ENCODE measurements at places on chromosomes 6 and 20.

DNA sequence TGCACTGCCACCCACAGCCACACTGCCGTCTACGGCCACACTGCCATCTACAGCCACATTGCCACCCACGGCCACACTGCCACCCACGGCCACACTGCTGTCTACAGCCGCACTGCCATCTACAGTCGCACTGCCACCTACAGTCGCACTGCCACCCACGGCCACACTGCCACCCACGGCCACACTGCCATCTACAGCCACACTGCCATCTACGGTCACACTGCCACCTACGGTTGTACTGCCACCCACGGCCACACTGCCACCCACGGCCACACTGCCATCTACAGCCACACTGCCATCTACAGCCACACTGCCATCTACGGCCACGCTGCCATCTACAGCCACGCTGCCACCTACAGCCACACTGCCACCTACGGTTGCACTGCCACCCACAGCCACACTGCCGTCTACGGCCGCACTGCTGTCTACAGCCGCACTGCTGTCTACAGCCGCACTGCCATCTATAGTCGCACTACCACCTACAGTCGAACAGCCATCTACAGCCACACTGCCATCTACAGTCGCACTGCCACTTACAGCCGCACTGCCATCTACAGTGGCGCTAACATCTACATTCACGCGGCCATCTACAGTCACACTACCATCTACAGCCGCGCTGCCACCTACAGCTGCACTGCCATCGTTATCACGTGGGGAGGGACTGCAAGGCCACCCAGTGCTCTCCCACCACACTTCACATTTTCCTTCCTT, 154.6 kb upstream of the AFDN start:
- DNase-seq, result no peak

- DNase-seq, result no peak
Measured at GRCh38 chr6:150267686-150268561, 100.9 kb upstream of the IYD start.

GRCh38 chr6:132314432-132314831, 86.8 kb downstream of the MOXD1 start:
- DNase-seq, result no peak

- no peak for DNase-seq
Measured at GRCh38 chr20:46356195-46357029, 48.1 kb upstream of the CDH22 start.

DNA sequence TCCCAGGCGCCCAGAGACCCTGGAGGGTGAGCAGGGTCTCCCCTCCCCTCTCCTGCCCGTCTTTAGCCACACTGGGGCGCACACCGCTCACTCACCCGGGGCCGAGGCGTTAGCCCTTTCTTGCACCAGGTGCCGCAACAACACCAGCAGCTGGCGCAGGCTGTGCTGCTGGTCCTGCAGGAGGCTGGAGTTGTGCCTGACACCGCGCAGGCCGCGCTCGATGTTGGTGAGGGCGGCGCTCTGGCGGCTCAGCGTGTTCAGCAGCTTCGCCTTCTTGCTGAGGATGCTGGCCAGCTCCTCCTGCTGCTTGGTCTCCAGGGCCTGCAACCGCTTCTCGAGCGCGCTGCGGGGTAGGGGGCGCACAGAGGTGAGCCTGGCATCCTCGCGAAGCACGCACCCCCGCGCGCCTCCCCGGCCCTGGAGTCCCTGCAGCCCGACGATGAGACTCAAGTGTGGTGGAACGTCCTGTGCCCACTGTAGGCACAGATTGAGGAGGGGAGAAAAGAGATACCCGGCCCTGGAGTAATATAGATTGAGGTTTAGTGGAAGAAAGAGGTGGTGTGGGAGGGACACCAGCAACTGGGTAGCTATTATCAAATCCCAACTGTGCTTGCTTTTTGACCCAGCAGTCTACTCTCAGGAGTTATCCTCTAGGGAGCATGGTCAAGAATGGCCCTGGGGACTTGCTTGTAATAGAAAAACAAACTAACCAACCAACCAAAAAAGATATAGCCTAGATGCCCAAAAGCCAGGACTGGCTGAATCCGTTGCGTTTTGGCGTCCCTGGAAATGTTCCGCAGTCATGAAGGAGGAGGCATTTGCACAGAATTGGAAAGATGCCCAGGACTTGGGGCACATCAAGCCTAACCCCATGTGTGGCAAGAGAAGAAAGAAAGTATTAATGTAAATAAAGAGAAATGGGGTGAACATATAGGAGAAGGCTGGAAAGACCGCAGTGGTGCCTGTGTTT, 30.9 kb downstream of the ANGPT4 start:
- DNase-seq, result no peak

- no peak for DNase-seq
Measured at GRCh38 chr6:90375681-90376439, 79.2 kb upstream of the BACH2 start.

GRCh38 chr6:42221546-42221945, 3.9 kb upstream of the MRPS10 start:
- DNase-seq, result no peak

DNA sequence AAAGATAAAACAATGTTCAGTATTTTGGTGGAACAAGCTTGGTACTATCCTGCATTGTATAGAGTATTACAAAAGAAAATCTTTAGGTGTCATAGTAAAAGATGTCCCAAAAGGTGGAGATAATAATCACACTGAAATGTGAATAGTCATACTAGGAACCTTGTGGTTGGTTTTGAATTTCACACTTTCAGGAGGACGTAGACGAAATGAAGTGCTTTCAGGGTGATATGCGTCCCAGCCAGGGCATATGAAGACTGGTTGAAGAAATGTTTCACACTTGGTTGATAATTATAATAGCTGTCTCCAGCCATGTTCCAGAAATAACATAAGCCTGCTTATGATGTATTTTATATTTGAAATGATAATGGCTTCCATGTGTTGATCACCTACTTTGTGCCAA, 60.4 kb downstream of the SCAND1 start:
- DNase-seq, result no peak

- DNase-seq, result no peak
Measured at GRCh38 chr6:22411376-22412105, 114.7 kb upstream of the PRL start.

GRCh38 chr20:31322504-31322903, 14.1 kb upstream of the DEFB116 start:
- no peak for DNase-seq

GRCh38 chr6:132400883-132401617, at the start of gene MOXD1:
TSS of gene MOXD1 (minus strand) at chr6:132401475. CDS start at chr6:132401426, 49 bp downstream.
- no peak for DNase-seq

GRCh38 chr6:132937466-132937906, 123.1 kb downstream of the RPS12 start:
- DNase-seq, result no peak

DNA sequence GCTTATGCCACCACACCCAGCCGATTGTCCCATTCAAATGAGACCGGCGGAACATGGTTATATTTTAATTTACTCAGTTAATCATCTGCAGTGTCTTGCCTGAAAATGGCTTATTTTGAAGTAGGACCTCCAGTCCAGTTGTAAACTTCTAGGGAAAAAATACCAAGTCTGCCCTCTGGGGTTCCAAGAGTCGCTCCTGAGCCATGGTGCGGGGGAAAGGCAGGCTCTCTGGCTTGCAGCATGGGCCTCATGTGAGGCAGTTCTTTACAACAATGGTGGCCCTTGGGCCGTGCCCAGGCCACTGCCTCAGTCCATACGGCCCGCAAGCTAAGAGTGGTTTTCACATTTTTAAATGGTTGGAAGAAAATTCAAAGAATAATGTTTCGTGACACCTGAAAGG, 62.7 kb upstream of the XRN2 start:
- no peak for DNase-seq

- no peak for DNase-seq
Measured at GRCh38 chr6:90021711-90022110, 127.4 kb downstream of the GJA10 start.

DNA sequence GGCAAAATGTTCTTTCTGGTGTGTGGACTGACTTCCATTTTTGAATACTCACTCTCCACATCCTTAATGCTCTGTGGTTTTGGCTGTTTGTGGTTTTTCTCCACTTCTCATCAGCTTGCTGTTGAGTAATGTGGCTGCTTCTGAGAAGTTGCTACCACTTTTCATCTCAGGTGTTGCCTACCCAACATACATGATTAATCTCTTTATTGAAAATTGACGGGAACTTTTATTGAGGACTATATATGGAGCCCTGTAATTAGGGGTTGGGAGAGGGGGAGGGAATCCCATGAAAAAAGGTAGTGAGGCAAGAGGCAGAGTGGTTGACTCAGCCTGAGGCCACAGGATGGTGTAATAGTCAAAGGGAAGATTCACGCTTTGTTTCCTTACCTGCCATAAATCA, 17.6 kb downstream of the IL22RA2 start:
- no peak for DNase-seq

DNA sequence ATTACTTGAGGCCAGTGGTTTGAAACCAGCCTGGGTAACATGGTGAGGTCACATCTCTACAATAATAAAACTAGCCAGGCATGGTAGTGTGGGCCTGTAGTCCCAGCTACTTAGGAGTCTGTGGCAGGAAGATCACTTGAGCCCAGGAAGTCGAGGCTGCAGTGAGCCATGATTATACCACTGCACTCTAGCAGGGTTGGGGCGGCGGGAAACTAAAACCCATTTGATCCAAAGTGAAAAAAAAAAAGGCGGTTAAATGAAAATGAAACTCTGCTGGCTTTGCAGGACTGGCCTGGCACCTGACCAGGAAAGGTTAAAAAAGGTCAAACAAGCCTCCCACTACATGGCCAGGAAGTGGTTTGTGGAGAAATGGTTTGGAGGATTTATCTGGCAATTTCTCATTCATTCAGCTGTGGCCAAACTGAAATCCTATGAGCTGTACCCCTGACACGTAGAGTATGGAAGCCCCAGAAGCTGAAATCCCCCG, 36.6 kb downstream of the MTRES1 start:
- no peak for DNase-seq

DNA sequence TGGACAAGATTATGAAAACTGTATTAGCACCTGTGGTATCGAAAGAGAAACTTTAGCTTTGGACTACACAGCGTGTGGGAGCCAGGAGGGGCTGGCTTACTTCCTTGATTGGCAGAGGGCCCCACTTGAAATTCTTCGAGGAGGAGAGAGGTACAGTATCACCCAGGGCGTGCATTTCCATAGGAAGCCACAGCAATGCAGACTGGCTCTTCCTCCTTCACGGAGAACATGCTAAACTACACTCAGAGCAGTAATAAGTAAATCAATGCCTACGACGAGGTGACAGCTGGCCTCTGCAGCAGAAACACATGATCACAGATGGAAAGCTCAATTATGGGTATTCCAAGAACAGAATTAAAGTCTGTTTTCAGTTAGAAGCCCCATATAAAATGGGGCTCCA, 44.2 kb downstream of the MYLK4 start:
- no peak for DNase-seq

DNA sequence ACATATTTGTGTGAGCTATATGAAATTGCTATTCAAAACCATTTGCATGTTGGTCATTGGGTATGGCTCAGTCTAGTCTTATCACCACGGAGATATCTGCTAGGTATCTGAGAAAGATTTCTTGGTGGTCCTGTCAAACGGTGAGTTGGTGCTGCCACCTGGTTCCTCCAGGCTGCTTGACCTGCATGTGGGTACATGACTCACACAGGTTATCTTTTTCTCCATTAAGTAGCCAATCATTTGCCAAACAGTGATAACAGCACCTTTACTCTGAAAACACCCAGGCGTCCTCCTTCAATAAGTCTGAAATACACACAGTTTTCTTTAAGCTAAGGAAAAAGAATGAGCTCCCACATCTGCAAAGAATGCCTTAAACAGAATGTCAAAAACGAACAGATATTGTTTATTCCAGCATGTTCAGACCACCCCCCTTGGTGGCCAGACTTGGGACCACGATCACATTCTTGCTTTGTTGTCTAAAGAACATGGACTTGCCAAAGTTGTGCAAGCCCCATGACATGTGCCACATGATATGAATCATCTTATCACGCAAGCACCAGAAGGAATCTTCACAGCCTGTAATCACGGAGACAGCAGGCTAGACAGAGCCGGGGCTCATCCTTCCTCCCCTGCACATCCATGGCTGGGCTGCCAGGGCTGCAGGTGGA, 200.7 kb upstream of the THBS2 start:
- DNase-seq, result no peak

DNA sequence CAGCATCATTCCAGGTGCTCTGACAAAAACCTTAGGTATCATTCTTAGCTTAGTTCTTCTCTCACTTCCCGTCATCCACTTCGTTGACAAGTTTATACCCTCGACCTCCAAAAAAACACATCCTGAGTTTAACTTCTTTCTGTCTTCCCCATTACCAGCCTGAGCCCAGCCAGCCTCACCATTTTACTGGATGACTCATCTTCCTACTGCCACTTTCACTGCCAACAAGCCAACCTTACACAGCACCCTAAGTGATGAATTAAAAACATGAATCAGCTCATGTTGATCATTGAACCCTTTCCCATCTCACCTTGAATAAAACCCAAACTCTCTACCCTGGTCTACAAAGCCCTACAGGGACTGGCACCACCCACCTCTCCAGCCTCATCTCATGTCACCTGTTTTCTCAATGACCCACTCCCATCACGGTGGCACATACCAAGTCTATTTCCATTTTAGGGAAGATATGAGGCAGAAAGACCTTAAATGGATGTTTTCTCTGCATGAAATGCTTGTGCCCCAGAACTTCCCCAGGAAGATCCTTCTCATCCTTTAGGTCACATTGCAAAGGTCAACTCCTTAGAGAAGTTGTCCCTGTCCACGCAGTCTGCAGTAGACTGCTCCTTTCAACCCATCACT, 9.9 kb upstream of the UST start:
- DNase-seq, result no peak

DNA sequence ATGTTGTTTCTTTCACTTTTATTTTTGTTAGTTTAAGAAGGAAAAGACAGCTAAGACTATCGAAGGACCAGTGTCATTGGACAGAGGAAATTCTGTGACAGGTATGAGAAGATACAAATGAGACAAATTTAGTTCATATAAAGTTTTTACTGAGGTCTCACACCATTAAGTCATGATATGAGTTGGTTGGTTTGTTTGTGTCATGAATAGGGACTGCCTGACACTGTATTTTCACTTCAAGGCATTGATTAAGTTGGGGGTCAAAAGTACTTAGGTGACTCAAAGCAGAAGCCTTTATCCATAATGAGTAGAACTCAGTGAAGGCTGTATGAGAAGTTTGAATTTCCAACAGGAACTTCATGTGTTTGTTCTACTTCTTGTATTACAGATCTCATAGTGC, 21.3 kb upstream of the HIVEP2 start:
- no peak for DNase-seq
